T-helper 17 cell (primary cell): ENCODE measurements at places on chromosomes 11 and 22. TPM values are rescaled to one million over a fixed set of nuclear protein-coding genes. Genes with fewer than 3 reads are reported as not detected.

The GPHA2 gene
- not detected for total RNA-seq

The CXCR5 gene
- 11.1 TPM for total RNA-seq

- peak within 1 kb of the TSS; percentile 95 for H3K4me3 ChIP-seq
- H3K27me3 ChIP-seq, result no peaks in the 10 kb centered on the region
- H3K27ac ChIP-seq, result peak within 1 kb of the TSS; percentile 96
- DNase-seq, result no peak
Observed at GRCh38 chr11:68460741-68461574, at the start of gene PPP6R3. PPP6R3 (plus strand) TSS chr11:68460752; CDS start chr11:68537665, 76,913 bp downstream.

DNA sequence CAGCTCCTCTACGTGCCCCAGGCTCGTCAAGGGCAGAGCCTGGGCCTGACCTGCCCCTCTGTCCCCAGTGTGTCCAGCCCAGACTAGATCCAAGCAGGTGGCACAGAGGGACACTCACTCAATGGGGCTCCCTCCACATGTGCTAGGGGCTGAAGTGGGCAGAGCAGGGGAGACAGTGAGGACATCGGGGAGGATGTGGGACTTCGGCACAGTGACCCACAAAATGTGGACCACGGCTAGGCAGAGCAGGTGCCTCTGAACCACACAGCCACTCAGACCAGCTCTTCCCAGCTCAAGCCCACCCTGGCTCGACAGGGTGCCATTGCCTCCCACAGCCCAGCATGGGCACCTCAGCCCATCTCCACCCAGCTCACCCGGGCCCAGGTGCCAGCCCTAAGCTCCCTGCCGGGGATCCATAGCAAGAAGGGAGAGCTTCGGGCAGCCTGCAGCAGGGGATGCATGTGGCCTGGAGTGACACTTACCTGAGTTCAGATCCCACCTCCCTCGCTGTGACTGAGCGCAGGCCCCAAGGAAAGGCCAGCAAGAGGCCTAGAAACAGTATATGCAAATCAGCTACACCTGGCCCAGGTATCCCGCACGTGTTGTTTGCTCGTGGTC lies 46.9 kb upstream of the RTL6 start:
- H3K36me3 ChIP-seq, result peaks cover 2% of the 10 kb centered on the region
- peaks cover 38% of the 10 kb centered on the region for H3K27me3 ChIP-seq
- H3K4me3 ChIP-seq, result no peak overlapping the region
- peaks cover 8% of the 10 kb centered on the region for H3K4me1 ChIP-seq

The TBX10 gene
- total RNA-seq, result not detected

DNA sequence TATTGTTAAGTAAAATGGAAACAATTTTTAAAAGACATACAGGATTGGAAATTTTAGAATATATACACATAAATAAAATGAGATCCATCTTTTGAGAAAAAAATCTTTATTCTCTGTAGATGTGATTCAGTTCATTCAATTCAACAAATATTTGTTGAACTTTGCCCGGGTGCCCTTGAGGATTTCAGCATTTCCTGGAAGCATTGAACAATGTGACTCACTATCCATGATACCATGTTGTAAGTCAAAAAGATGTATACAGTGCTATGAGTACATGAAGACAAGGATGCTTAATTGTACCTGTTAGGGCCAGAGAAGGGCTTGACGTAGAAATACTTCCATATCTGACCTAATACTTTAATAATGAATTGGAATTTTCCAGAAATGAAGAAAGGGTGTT lies 353.7 kb downstream of the METTL15 start:
- no peaks in the 10 kb centered on the region for H3K36me3 ChIP-seq
- no peak for DNase-seq
- no peak overlapping the region for H3K4me3 ChIP-seq
- H3K27me3 ChIP-seq, result no peaks in the 10 kb centered on the region

GRCh38 chr11:85626496-85626895 lies 648 bp downstream of the DLG2 start:
- H3K36me3 ChIP-seq, result peaks cover 6% of the 10 kb centered on the region
- peak overlapping the region; percentile 98 for H3K4me3 ChIP-seq
- H3K4me1 ChIP-seq, result peaks cover 25% of the 10 kb centered on the region
- DNase-seq, result no peak
- peak overlapping the region; percentile 99 for H3K27ac ChIP-seq

The BARX2 gene
- not detected for total RNA-seq

GRCh38 chr11:73308961-73309919 lies 1.2 kb downstream of the ARHGEF17 start:
- H3K27me3 ChIP-seq, result peaks cover 18% of the 10 kb centered on the region
- peaks cover 18% of the 10 kb centered on the region for H3K4me1 ChIP-seq
- peak overlapping the region; percentile 47 for H3K4me3 ChIP-seq
- no peak for DNase-seq

DNA sequence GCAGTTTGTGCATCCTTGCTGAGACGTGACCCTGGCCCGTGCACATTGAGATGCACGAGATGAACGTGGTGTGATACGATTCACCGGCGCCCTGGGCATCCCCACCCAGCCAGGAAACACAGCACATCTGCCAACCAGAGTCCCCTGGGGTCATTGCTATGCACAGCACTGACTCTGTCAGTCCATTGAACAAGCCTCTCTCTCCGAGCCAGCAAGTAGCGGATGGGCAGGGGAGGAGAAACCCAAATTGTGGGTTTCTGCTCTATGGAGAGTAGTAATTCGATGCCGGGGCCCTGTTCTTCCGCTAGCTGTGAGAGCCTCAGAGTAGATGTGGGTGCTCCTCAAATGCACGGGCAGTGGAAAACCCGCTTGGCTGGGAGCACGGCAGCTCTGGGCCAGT lies 85.1 kb downstream of the ARHGAP8 start:
- H3K4me3 ChIP-seq, result no peak overlapping the region
- DNase-seq, result no peak
- H3K4me1 ChIP-seq, result no peaks in the 10 kb centered on the region

DNA sequence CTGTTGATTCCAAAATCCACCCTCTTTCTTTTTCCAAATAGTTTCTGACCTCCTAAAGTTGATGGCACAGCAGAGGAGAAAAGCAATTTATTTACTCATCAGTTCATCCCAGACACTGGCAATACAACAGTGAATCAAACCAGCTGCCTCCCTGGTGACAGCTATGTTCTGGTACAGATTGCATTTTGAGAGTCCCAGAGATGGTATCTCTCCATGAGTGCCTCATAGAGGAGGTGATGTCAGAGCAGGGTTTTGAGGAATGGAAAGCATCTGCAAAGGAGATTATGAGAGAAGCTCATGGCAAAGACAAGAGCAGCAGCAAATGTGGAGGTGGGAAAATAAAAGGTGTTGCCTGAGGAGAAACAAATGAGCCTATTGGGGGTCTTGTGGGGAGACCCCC lies 377.2 kb downstream of the MN1 start:
- no peaks in the 10 kb centered on the region for H3K4me1 ChIP-seq
- no peak overlapping the region for H3K27ac ChIP-seq
- no peak overlapping the region for H3K4me3 ChIP-seq

The LMO2 gene
- total RNA-seq, result 2.1 TPM

GRCh38 chr11:123798079-123798478 lies 8.1 kb downstream of the OR6M1 start:
- H3K4me1 ChIP-seq, result peaks cover 2% of the 10 kb centered on the region
- H3K27ac ChIP-seq, result no peak overlapping the region
- H3K27me3 ChIP-seq, result peaks cover 15% of the 10 kb centered on the region
- H3K36me3 ChIP-seq, result no peaks in the 10 kb centered on the region

DNA sequence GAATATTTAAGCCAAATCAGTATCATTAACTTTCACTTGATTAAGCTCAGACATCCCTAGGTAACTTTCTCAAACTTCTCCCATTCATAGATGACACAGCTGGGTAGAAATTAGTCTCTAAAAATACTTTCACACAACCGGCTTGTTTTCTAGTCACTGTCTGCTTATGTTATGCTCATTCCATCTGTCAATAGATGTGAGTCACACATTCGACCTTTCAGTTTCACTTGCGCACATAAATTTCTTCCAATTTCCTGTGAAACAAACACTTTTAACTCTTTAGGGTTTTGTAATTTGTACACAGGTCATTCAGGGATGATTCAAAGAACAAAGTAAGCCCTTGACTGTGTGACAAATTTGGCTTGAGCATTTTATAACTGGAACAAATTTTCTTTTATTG lies 723.0 kb downstream of the KCNA4 start:
- H3K4me1 ChIP-seq, result no peaks in the 10 kb centered on the region
- no peaks in the 10 kb centered on the region for H3K27me3 ChIP-seq
- no peak overlapping the region for H3K27ac ChIP-seq
- no peak overlapping the region for H3K4me3 ChIP-seq

DNA sequence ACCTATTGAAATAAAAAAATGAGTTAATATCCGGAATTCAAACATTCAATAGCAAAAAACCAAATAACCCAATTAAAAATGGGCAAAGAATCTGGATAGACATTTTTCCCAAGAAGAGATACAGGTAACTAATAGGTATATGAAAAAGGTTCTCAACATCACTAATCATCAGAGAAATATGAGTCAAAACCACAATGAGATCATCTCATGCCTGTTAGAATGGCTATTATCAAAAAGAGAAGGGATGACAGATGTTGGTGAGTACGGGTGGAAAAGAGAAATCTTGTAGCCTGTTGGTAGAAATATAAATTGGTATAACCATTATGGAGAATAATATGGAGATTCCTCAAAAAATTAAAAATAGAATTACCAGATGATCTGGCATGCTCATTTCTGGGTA lies 26.9 kb upstream of the OR6M1 start:
- no peak for DNase-seq
- H3K27ac ChIP-seq, result no peak overlapping the region
- peaks cover 21% of the 10 kb centered on the region for H3K27me3 ChIP-seq
- H3K36me3 ChIP-seq, result peaks cover 3% of the 10 kb centered on the region
- no peak overlapping the region for H3K4me3 ChIP-seq
- no peaks in the 10 kb centered on the region for H3K4me1 ChIP-seq

DNA sequence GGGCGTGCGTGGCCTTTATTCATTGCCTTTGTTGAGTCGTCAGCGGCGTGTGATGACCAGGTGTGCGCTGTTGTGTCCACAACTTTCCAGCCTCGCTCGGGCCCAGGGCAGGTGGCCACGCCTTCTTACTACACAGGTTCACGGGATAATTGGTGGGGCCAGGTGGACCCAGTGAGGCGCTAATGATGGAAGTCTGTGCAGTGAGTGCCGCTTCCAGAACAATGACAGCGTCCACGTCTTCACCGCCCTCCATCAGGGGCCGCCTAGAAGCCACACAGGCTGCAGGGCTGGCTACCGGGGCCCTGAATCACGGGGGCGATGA lies 1197.3 kb downstream of the BRD1 start:
- no peak overlapping the region for H3K27ac ChIP-seq
- H3K4me1 ChIP-seq, result no peaks in the 10 kb centered on the region
- H3K36me3 ChIP-seq, result no peaks in the 10 kb centered on the region
- no peak for DNase-seq
- peaks cover 13% of the 10 kb centered on the region for H3K27me3 ChIP-seq
- H3K4me3 ChIP-seq, result no peak overlapping the region
